ENCODE measurements at places on chromosomes 4 and X. TPM values are rescaled to one million over a fixed set of nuclear protein-coding genes. Genes with fewer than 3 reads are reported as not detected.
A peak's percentile ranks its signal among the peaks of the same experiment; 100 is the strongest.

- DNase-seq, result no peak
Measured at GRCh38 chr4:175970724-175971123, 94.9 kb upstream of the WDR17 start.

Gene PPP4R3C
- total RNA-seq, result not detected

- no peak for DNase-seq
Measured at GRCh38 chr4:125705681-125706080, 390.9 kb downstream of the FAT4 start.

- DNase-seq, result no peak
Measured at GRCh38 chr4:8688041-8688907, 95.7 kb downstream of the CPZ start.

DNA sequence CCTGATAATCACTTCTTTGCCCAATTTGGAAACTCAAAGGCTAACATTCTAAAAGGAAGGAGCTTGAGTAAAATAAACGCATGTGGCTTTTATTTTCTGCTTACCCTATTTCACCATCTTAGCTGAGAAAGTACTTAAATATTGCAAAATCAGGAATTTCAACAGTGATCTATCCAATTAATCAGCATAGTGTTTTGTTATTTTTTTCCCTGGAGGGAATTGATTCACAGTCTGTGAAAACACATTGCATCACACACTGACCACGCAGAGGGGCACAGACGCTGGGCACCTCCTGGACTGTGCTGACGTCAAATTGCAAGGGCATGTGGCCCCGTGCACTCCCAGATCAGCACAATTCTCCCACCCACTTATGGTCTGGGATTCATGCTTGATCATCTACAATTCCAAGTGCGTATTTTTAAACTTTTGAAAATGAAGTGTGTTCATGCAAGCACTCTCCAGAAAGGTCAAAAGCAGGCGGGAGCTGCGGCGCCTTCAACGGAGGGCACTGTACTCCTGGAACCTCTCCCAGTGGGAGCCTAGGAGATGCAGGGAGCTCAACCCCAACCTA is 320.6 kb upstream of the PPARGC1A start:
- DNase-seq, result peak; percentile 33

GRCh38 chr4:126871810-126872209 is 760.9 kb upstream of the INTU start:
- DNase-seq, result no peak

Gene SLITRK4
- 1.6 TPM for total RNA-seq

Gene CA5B
- 6.2 TPM for total RNA-seq

GRCh38 chr4:188032583-188032982 is 37.0 kb downstream of the ZFP42 start:
- DNase-seq, result no peak

GRCh38 chr4:85780664-85781063 is 305.7 kb downstream of the ARHGAP24 start:
- DNase-seq, result no peak

Gene NPFFR2
- total RNA-seq, result not detected

DNA sequence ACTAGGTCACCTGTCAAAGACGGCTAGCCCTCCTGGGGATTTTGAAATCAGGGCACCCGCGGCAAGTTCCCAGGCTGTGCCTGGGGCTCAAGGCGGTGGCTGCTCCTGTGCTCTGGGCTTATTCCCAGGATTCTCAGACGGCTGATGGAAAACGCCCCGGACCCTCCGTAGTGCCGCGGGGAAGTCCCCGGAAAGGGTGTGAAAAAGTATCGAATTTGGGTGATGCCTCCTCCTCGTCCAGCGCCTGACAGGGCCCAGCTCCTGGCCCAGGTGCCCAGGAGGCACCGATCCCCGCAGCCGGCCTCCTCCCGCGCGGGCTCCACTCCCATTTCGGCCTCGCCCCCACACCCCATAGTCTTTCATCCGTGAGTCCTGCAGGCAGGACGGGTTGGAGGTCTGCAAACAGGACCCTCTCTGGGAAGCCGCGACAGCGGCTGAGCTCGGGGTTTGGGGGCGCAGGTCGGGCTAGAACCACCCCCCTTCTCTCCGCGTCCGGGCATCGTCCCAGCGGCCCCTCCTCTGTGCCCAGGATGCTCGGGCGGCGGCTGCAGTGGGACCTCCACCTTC is 1.1 kb upstream of the NSG1 start:
- no peak for DNase-seq

Gene TAF7L
- total RNA-seq, result not detected

- DNase-seq, result no peak
Measured at GRCh38 chrX:150100261-150100660, 162.0 kb upstream of the EOLA2 start.

Gene GPC3
- 16.9 TPM for total RNA-seq

Gene OTUD4
- 13.0 TPM for total RNA-seq

Gene RAB33A
- 0.78 TPM for total RNA-seq

Gene YY2
- total RNA-seq, result 3.9 TPM

Gene DRD5
- not detected for total RNA-seq

GRCh38 chr4:183798301-183799253 is 106.5 kb upstream of the STOX2 start:
- DNase-seq, result peak; percentile 20

GRCh38 chr4:84498935-84499623 is at the start of gene NKX6-1:
TSS of gene NKX6-1 (minus strand) at chr4:84499292. CDS start at chr4:84498228, 1,064 bp downstream.
- DNase-seq, result peak; percentile 89

- DNase-seq, result no peak
Measured at GRCh38 chr4:183903021-183903760, 1.9 kb upstream of the STOX2 start.

GRCh38 chr4:6121276-6121850 is 79.0 kb downstream of the JAKMIP1 start:
- no peak for DNase-seq

DNA sequence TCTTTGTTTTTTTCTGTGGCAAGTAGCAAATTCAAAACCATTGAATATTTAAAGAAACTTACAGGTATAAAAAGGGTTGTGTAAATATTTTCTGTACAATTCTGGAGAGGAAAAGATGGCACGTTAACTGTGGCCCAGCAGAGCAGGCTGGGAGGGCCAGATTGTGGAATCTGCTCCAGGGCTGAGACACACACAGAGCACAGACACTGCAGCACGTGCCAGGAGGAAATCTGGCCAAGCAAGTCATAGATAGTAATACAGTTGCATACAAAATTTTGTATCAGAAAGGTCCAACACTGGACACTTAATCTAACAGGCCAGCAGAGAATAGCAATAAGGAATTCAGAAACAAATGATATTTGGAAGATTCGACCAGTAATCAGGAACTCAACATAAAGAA is 763.7 kb downstream of the PDHA2 start:
- DNase-seq, result no peak

Gene LINC00632
- total RNA-seq, result 88.3 TPM

Gene BMX
- not detected for total RNA-seq

Gene TFDP3
- total RNA-seq, result not detected

Gene DKC1
- total RNA-seq, result 26.0 TPM

DNA sequence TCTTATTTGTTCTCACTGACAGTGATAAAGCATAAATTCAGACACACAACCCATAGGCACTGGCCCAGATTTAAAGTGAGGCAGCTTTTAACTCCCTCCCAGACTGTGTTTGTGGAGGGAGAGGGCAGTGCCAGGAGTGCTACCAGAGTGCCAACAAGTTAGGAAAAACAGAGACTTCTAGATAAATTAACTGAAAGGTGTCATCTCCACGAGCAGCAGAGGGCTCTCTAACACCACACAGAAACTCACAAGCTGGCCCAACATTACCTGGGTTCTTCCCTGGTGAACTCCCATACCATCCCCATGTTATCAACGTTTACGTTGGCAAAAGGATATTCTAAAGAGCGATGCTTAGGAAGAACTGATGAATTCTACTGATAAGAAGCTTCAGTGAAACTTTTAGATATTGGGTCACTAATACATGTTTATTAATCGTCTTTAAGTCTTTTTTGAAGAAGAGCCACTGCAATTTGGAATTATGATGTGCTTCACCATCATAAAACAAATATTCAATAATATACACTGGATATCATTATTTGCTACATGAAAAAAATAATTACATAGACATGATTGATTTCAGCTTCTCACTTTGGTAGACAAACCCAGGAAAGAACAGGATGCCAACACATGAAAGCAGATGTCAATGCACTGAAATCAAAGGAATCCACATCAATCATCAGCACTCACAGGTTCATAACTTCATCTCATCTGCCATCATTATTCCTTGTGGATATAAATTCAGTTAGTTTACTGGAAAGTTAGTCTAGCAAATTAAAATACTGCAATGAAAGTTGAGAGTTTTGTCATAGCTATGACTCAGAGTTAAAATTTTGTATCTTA is 121.2 kb upstream of the NAP1L5 start:
- DNase-seq, result peak; percentile 59

DNA sequence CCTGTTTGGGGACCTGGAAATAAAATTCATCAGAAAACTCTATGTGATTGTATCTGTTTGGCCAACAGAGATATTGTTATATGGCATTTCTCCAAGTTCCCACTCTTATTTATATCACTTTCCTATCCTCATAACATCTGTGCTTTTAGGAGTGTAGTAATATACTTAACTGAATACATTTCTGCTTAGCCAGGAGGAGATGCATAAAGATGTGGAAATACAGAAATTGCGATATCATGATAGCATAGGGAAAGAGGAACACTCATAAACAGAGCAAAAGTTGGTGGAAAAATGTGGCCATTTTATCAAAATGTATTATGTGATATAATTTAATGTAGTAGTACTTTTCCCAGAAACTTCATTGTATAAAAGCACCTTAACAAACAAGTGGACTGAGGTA is 46.1 kb upstream of the TSPAN7 start:
- DNase-seq, result no peak

Gene SLC25A31
- not detected for total RNA-seq

Gene P2RY4
- total RNA-seq, result not detected

Gene SMPX
- not detected for total RNA-seq

- no peak for DNase-seq
Measured at GRCh38 chr4:85556283-85556682, 81.3 kb downstream of the ARHGAP24 start.

- DNase-seq, result no peak
Measured at GRCh38 chr4:75710246-75710645, 14.1 kb upstream of the USO1 start.

Gene AWAT2
- not detected for total RNA-seq

DNA sequence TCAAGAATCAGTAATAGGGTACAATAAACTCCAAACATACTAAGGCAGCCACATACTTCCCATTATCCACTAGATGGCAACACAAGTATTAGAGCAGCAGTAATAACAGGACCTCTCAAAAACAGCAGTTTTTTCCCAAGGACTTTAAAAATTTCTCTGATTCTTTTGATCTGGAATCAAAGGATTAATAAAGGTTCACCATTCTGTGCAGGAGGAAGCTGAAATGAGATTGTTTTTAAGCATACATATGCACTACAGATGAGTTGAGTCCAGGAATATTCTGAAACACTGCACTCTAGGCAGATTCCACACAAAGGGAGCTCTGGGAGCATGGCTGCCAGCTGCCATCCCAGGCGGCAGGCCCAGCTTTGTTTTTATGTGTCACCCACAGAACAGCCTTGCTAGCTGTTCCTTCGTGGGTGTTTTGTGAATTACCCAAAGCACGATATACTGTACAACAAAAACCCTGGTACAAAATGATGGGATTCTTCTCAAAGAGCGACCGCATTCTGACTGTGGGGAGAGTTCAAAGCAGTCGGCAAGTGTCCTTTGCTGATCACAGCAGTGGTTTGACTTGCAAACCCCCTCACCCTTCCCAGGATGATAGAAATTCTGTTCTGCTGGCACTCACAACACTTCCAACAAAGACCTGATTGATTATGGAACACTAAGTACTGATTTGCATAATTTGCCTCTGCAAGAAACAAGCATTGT is 61.0 kb downstream of the STX18 start:
- DNase-seq, result no peak

DNA sequence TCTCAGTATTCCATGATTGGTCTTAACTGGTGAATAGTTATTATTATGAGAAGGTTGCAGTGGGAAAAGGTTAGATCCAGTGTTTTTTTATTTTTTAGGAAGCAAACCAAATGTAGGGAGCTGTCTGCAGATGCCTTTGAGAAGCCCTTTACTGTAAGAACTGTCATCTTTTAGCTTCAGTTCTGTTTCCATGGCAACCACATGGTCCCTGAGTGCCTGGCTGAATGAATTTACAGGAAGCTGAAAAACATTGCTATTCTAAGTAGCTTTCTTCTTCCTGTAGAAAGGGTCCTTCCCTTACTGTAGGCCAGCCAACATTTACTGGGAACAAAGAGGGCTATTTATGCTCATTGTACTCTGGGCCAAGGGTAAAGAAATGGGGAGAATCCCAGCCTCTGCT is 103.3 kb downstream of the DCLK2 start:
- no peak for DNase-seq

Gene ADH1B
- total RNA-seq, result 306 TPM

- DNase-seq, result no peak
Measured at GRCh38 chr4:6231663-6232165, 31.4 kb upstream of the JAKMIP1 start.

Measured in body of pancreas (tissue), 4 donors.